ENCODE measurements at places on chromosomes 13 and 19. TPM values are rescaled to one million over a fixed set of nuclear protein-coding genes. Genes with fewer than 3 reads are reported as not detected.

The ZNF763 gene
- total RNA-seq = 0.60 TPM

The TGDS gene
- 10.2 TPM for total RNA-seq

The TJP3 gene
- under 0.01 TPM for total RNA-seq

The NLRP5 gene
- total RNA-seq = not detected

The COMP gene
- not detected for total RNA-seq

The KLK10 gene
- total RNA-seq = not detected

The F2RL3 gene
- total RNA-seq = 4.4 TPM

The KIR2DL3 gene
- not detected for total RNA-seq

The ZNF433 gene
- 1.4 TPM for total RNA-seq

The CYP2S1 gene
- total RNA-seq = 0.11 TPM

The MADCAM1 gene
- not detected for total RNA-seq

The NOP53 gene
- 109 TPM for total RNA-seq

The CNMD gene
- not detected for total RNA-seq

The PSPN gene
- 1.2 TPM for total RNA-seq

The SBNO2 gene
- total RNA-seq = 15.9 TPM

The BEST2 gene
- total RNA-seq = not detected

The COPE gene
- 141 TPM for total RNA-seq

The ZNF709 gene
- total RNA-seq = 3.5 TPM

The RXFP2 gene
- not detected for total RNA-seq

The CNOT3 gene
- total RNA-seq = 9.2 TPM

The COL5A3 gene
- 2.6 TPM for total RNA-seq

The SLC1A6 gene
- not detected for total RNA-seq

The CYP2A7 gene
- not detected for total RNA-seq

The CGB5 gene
- not detected for total RNA-seq

The S1PR4 gene
- 0.87 TPM for total RNA-seq

The RAB3A gene
- 0.76 TPM for total RNA-seq
